ENCODE measurements at places on chromosomes 11 and 22.

- DNase-seq = no peak
Observed at GRCh38 chr22:45319324-45319685, 9.6 kb downstream of the FAM118A start.

DNA sequence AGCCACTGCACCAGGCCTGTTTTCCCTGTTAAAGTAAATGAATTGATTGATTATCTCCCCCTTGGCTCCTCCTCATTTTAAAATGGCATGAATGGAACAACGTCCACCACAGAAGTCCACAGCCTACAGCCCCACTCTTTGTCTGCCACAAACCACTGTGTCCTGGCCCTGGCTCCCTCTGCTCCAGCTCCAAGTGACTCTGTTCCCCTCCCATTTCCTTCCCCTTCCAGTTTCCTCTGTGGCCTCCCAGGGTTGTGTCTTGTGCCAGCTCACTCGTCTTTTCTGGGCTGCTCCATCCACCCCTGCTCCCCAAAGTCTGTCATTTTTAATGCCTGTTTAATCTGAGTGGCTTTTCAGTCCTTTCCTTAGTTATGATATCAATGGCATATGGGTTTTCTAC lies 52.4 kb upstream of the CD5 start:
- no peak for DNase-seq

GRCh38 chr22:37157516-37158285 lies 8.0 kb upstream of the IL2RB start:
- DNase-seq = no peak

DNA sequence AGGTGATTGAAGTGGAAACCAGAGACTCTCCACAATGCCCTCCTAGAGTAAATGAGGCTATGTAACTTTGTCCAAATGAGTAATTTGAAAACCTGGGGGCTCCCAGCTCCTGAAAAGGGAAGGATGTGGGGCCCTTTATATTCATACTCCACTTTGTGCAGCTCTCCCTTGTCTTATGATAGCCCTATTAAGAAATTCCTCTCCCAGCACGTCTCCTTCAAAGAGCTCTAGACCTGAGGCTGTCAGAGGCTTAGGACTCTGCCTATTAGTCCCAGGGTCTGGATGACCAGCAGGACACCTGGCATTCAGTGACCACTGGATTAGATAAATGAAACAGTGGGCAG lies 2.1 kb downstream of the SLC43A1 start:
- no peak for DNase-seq

DNA sequence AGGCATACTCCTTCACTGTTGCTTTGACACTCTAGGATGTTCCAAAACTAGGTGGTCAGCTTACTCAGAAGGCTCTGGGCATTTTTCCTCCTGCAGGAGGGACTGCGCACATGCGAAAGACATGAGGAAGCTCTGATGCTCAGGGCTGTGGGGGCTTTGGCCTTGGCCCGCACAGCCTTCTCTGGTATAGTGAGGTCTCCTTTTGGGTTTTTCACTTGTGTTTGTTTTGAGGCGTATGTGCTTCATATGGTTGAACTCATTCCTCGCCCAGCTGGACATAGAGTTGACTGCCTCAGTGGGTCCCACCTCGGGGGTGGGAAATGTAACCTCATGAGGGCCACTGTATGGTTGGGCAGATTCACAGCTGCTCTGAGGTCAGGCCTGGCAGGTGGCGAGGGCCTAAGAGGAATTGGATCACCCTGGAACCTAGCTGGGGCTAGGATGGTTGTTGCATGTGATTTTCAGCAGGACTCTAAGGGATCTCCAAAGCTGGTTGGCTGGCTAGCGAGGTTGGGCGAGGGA lies 63.7 kb downstream of the PTPRJ start:
- DNase-seq = no peak
